ENCODE measurements at places on chromosomes 13 and 19.
A peak's percentile ranks its signal among the peaks of the same experiment; 100 is the strongest.

DNA sequence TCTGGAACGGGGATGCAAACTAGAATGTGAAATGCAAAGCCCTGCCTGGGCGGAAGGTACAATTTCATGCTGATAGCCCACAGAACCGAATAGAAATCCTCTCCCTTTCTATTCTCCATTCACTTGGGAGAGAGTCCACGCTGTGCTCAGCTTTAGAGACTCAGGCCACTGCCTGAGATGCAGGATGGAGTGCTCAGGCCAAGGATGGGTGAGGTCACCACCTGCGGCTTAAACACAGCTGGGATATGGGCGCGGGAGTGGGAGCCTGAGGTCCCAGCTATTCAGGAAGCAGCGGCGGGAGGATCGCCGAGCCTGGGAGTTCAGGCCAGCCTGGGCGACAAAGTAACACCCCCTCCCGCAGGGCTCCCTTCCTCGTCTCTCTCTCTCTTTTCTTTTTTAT, 446 bp upstream of the ZNF83 start:
- no peak for DNase-seq

DNA sequence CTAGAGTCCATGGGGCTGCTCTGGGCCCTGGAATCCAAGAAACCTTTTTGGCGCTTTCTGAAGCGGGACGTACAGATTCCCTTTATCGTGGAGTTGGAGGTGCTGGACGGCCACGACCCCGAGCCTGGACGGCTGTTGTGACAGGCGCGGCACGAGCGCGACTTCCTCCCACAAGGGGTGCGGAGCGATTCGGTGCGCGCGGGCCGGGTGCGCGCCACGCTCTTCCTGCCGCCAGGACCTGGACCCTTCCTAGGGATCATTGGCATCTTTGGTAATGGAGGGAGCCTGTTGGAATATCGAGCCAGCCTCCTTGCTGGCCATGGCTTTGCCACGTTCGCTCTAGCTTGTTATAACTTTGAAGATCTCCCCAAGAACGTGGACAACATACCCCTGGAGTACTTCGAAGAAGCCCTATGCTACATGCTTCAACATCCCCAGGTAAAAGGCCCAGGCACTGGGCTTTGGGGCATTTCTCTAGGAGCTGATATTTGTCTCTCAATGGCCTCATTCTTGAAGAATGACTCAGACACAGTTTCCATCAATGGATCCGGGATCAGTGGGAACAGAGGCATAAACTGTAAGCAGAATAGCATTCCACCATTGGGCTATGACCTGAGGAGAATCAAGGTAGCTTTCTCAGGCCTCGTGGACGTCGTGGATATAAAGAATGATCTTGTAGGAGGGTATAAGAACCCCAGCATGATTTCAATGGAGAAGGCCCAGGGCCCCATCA, 3.5 kb upstream of the ZFP82 start:
- no peak for DNase-seq

DNA sequence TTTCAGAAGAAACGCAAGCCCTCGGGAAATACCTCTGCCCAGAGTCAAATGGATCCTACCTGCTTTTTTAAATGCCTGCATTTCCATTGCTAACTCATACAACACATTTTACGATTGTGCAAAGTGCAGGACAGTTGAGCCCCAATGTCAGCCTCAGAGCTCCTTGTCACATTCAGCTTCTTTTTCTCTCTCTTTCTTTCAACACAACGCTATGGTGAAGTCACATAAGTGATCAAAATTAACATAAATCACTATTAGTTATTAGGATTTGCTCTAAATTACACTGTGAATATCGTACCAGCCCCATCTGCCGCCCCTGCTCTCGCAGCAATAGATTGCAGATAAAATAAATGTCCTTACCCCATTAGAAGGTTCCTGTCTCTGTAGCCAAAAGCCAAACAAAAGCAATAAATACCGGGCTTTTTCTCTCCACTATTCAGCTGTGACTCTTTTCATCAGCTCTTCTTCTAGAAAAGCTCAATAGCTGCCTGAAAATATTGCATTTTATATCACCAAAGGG, 8.8 kb downstream of the POU4F1 start:
- no peak for DNase-seq

DNA sequence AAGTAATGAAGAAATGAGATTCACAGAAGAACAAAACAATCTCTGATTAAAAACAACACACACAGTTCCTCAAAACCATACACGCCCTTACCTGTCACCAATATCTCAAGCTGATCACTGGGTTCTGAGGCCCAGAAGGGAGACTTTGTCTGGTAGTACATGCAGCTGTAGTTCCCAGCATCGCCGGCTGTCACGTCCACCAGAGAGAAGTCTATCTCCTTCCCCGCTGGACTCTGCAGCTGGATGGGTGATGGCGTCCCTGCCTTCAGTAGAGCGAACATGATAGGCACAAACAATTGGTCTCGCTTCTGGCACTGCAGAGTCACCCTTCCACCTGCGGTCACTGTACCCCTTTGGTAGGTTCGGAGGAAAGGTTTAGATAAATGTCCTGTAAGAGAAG, 7.3 kb downstream of the TARM1 start:
- no peak for DNase-seq

GRCh38 chr13:96651598-96651997, 342.7 kb downstream of the OXGR1 start:
- DNase-seq: no peak

DNA sequence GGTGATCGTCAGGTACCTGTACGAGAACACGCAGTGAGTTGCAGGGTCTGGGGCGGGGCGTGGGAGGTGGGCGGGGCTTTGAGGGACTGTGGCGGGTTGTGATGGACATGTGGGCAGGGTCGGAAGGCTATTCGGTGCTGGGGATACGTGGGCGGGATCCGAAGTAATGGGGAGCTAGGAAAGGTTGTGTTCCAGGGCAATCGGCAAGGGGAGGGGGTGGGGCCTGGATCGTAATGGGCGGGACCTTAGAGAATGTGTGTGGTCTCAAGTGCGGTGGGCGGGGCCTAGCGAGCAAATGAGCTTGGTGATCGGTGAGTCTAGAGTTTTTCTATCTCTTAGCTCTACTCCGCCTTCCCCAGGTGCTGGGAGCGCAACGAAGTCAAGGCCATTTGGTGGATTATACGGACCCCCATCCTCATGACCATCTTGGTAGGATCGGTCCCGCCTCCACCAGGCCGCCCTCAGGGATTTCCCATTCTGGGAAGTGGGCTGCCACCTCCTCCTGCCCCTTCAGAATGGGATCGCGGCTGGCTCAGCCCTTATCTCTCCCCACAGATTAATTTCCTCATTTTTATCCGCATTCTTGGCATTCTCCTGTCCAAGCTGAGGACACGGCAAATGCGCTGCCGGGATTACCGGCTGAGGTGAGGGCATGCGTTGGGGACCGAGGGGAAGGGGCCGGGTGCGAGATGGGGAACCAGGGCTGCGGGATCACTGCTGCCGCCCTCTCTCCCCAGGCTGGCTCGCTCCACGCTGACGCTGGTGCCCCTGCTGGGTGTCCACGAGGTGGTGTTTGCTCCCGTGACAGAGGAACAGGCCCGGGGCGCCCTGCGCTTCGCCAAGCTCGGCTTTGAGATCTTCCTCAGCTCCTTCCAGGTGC, 9.6 kb downstream of the GIPR start:
- no peak for DNase-seq

DNA sequence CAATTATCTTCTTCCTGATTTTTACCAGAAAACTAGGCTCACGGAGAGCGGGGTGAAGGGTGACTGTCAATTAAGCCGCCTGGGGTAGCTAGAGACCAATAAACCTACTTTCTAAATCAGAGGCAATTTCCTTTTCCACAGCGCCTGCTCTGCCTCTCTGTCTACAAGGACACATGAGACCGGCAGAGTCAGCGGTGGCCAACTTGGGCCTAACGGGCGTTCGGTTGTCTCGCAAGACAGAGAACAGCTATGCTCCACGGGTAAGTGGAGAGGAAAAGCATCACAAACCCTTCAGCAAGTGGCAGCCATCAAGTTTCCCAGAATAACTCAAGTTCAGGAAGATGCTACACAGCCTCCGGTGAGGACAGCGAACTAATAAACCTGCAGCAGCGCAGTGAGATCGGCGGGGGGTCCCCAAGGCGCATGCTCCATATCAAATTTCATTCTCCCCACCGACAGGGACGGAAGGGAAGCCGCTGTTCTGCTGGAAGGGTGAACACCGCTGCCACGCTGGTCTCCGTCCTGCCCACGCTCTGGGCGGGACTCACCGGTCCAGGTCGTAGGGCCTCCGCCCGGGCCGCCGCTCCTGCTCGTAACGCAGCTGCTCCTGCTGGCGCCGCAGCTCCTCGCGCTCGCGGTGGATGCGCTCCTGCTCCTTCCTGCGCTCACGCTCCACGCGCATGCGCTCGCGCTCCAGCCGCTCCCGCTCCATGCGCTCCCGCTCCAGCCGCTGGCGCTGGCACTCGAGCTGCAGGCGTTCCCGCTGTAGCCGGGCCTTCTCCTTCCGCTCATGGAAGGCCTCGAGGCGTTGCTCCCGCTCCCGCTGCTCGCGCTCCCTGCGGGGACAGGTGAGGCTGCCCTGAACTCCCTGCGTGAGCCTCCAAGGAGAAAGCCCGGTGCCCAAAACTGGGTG, 25.8 kb upstream of the TINCR start:
- DNase-seq: no peak

GRCh38 chr13:113784645-113785024, 25.6 kb downstream of the TMEM255B start:
- DNase-seq: no peak

DNA sequence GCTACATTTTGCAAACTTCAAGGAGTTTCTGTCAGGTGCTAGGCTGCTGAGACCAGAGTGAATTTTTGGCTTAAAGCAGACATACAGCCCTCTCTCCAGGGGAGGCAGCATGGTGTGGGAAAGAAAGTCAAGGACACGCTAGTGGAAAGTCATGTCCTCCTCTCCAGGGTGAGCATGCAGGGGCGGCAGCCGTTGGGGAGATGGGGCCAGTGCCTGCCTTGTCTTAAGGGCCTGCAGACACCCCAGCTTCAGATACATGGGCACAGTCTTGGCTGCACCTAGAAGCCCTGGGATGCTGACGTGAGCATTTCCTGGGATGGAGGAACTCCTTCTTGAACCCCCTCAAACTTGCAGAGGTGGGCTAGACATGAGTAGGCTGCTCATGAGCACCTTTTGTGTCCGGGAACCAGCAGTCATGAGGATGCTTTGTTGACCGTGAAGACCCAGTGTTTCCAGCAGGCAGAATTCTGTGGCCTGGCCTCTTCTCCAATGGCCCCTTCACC, 43.3 kb upstream of the PEPD start:
- DNase-seq: no peak

- no peak for DNase-seq
Measured at GRCh38 chr13:95784161-95784899, 107.4 kb downstream of the DNAJC3 start.

GRCh38 chr19:37007587-37008220, 70.5 kb upstream of the ZNF420 start:
- no peak for DNase-seq

DNA sequence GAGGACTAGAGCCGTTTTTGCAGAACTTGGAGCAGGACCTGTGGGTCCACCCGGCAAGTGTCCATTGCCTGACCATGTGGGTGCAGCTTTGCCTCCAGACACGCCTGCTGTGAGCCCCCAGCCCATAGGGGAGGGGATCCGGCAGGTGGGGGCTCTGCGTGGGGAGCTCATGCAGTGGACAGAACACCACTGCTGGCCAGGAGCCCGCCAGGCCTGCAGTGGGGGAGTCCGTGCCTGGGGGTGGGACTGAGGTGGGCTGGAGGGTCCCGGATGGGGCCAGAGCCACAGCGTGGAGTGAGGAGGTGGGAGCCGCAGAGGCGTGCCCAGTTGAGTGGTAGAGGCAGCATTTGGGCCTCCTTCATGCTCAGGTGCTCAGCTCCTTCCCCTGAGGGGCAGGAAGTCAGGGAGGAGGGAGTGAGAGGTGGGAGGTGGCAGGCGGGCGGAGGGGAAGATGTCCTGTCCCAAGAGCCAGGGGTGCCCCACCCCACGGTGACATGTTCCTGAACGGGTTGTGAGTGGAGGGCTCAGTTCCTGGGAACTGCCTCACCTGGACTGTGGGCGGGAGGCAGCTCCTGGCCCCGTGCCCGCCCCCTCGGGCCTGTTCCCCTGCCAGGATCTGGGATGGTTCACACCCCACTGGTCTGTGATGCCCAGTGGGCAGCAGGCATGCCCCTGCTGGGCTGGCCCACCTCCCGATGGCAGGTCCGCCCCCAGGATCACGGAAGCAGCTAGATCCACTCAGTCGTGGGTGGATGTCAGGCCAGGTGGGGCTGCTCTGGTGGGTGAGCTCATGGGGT, 8.8 kb downstream of the ADAT3 start:
- DNase-seq: no peak

GRCh38 chr13:30690282-30691188, 44.8 kb upstream of the ALOX5AP start:
- peak; percentile 57 for DNase-seq

- no peak for DNase-seq
Measured at GRCh38 chr13:104854698-104855097, 1680.8 kb downstream of the EFNB2 start.

- DNase-seq: peak; percentile 29
Measured at GRCh38 chr13:37640499-37640898, 41.9 kb upstream of the POSTN start.

DNA sequence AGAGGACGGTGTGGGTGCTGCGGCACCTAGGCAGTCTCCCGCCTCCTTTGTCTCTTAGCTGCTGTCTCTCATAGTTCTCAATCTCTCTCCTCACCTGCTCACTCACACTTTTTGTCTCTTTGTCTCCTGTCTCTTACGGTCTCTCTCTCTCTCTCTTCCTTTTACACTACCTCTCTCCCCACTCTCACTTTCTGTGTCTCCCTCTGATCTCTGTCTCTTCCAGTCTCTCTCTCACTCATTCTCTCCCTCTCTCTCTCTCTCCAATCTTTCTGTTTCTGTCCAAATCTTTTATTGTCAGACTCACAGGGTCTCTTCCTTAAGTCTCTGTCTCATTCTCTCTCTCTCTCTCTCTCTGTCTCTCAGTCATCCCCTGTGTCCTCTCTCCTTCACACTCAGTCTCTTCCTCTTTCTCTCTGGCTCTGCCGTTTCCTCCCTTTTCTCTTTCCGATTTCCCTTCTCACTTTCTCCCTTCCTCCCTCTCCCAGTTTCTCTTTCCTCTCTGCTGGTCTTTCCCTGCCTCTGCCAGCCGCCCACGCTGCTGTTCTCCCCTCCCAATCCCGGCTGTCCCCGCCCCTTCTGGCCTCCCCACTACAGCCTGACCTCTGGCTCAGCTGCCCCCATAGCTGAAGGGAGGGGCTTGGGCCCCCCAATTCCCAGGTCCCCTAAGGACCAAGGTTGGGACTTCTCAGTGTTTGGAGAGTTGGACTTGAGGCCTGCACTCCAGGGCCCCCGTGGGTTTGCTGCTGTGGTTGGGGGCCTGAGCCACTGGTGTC, at the start of gene PLEKHA4:
TSS of gene PLEKHA4 (minus strand) at position 504 of the 773 bp plus-strand sequence. CDS start 997 bp downstream, outside the sequence.
- DNase-seq: no peak

GRCh38 chr13:29676535-29676934, 81.0 kb upstream of the SLC7A1 start:
- no peak for DNase-seq

DNA sequence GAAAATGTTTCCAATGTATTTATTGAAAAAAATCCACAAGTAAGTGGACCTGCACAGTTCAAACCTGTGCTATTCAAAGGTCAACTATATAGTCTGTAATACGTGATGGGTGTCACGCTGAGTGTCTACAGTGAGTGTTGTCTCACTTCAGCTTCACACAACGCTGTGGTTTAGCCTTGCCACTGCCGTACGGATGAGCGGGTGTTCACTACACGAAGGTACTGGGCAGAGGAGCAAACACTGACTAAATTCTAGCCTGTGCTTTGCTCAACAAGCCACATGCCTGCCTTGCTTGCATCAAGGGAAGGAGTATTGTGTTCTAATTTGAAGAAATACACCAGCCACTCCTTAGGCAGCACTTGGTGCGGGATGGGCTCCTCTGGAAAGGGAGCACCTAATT, 3.4 kb upstream of the FFAR3 start:
- DNase-seq: no peak
